ENCODE measurements at places on chromosomes 16 and 17.

DNA sequence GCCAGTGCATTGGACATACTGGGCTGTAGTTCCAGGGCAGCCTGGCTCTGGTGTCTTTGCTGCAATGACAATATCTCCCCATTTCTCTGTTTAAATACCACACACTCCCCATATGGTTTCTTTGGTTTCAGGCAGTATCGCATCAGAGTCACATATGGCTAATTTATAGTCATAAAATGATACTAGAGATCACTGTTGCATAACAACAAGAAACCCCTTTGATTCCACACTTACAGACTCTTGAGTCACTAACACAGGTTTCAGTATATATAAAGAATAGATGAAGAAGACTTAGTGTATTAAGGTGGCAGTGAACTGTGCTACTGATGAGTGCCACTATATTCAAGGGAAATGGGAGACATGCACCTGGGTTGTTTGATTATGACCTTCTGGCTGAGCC, 281.6 kb downstream of the WWOX start:
- DNase-seq, result no peak

- peak; percentile 28 for DNase-seq
Observed at GRCh38 chr16:62363501-62363900, 327.3 kb upstream of the CDH8 start.

- no peak for DNase-seq
Observed at GRCh38 chr16:81945665-81946064, 65.6 kb downstream of the SDR42E1 start.

DNA sequence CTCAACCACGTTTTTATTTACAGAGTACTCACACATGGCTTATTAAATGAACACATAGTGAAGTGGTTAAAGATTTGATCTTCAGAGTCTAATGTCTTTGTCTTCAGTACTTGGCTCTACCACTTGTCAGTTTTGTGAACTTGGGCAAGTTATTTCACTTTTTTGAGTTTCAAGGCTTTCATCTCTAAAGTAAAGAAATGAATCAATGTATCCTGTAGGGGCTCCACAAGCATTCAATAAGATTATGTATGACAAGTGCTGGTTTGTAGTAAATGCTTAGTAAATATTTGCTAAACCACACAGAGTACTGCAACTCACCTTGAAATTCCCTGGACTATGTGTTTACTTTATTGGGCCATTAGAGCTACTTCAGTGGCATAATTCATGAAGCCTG, 446.0 kb upstream of the GOT2 start:
- no peak for DNase-seq

DNA sequence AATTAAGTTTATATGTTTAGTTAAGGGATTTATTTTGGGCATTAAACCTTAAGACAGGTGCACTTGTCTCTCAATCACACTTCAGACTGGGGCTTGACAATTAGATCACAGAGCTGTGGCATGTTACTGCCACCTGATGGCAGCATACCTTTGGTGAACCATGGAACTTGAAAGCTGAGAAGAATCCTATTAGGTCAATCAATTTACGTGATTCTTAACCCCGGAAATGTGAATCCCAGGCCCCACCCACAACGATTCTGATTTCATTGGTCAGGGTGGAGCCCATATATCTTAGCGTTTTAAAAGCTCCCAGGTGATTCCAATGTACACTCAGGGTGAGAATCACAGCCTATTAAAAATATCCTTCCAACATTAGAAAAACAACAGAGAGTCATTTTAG, 91.0 kb downstream of the GSG1L start:
- DNase-seq, result no peak

DNA sequence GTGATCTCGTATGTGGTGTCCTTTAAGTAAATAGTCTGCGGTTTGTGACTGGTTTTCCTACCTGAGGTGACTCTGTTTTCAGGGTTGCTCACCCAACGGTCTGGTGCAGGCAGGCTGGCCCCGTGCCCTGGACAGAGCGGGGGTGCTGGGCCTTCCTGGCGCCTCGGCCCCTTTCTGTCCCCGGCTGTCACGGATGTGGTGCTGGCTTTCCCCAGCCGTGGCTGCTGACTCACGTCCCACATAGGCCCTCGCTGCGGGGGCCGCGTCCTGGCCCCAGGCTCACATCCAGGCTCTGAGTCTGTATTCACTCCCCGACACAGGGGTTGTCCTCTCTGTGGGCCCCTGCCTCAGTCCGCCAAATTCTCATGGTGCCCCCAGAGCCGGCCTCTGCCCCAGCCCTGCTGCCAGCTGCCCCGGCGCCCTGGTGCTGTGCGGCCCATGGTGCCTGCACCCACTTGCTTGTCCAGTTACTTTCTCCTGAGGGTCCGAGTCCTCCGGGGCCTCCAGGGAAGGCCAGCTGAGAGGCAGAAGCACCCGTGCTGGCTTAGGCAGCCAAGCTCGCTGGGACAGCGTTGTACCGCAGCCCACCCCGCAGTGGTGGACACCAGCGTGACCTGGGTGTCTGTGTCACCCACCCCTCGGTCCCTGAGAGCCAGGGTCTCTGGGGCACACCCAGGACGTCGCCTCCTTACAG, 5.9 kb downstream of the CHMP6 start:
- no peak for DNase-seq

- no peak for DNase-seq
Observed at GRCh38 chr17:72764632-72765041, 327.9 kb downstream of the SLC39A11 start.
